ENCODE measurements at places on chromosomes 7 and 10.

DNA sequence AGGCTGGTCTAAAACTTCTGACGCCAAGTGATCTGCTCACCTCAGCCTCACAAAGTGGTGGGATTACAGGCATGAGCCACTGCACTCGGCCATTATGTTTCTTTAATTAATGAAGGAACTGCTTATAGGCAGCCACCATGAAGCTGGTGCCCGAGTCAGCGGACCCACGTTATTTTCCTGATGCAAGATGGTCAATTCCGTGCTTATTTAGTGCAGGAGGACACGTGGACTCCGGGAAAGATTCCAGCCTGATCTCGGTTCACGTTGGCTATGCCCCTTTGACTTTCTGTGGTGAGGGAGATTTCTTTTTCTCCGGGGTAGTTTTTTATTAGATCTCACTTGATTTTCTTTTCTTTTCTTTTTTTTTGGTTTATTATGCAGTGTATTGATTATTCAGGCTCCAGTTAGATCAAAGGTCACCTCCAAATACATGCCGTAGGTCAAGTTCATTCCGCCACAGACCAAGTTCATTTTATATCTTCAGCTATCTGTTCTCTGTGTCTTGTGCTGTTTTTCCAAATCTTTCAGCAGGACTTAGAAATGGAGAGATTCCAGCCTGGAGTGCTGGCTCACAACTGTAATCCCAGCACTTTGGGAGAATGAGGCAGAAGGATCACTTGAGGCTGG lies 8.3 kb downstream of the CAMK1D start:
- DNase-seq: no peak

GRCh38 chr10:77685432-77685831 lies 47.8 kb upstream of the KCNMA1 start:
- DNase-seq: no peak

DNA sequence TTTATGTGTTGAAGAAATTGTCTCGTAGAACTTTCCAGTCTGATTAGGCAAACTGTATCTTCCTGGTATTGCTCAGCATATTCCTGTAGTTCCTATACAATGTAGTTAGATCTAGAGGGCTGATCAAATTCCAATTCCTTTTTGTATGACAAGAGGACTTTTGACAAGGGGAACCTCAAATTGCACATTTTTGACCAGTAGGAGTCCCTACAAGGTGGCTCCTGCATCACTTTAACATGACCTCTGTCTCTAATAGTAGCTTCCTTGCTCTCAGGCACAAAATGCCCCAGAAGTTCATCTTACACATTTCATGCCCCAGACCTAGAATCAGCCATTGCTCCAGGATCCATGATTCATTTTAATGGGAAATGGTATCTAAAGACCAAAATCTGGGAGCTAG lies 18.7 kb downstream of the HERPUD2 start:
- no peak for DNase-seq

DNA sequence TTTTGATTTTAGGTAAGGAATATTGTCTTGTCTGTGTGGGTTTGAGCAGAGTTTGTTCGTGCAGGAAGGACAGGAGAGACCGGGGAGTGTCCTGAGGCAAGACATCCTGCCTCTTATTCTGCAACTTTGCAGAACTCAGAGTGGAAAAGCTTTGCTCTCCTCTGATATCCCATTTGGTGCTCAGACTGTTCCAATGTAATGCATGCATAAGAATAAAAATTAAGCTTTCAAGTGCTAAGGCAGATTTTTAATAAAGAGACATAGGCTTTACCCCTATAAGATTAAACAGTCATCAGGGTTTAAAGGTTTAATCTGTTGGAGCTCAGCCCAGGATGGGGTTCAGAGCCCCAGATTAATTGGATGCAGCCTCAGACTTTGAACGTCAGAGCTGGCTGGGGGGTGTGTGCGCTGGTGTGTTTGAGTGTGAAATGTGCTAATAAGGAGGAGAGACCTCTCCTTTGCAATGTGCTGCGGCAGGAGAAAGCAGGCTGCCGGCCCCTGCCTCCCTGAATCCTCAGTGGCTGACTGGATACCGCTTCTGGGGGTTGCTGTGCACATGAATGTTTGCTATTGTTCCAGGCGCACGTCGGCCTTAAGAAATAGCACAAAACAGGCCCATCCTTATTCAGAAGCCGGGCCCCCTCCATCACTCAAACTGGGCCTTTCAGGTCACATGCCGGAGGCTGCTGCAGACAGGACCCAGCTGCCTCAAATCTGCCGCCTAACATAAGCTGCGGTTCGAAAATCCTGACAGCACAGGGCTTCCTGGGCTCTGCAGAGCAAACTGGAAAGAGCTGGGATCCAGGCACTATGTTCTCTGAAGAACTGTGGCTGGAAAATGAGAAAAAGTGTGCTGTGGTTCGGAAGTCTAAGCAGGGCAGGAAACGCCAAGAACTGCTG lies 84.1 kb upstream of the PRR15 start:
- DNase-seq: no peak

- no peak for DNase-seq
These were observed 208.1 kb upstream of the PLXNA4 start for GRCh38 chr7:132784406-132784805.

DNA sequence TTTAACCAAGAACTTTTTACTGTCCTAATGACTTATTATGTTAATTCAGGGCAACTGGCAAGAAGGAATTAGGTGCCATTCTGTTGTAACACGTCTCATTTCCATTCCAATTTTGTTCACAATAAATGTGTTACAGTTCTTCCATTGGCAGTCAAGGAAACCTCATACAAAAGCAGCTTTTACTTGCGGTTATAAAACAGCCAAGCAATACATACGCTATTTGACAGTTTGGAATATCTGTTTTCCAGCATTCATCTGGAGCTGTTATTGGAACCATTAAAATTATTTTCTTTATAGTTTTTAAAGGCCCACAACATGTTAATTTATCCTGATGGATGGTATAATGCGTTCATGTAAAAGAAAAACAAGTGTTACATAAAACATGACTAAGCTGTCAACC lies 33.3 kb downstream of the MTERF1 start:
- DNase-seq: no peak

GRCh38 chr7:105876964-105877601 lies 684 bp upstream of the ATXN7L1 start:
- no peak for DNase-seq

- DNase-seq: no peak
These were observed 34.2 kb downstream of the TACR2 start for GRCh38 chr10:69382382-69383117.

GRCh38 chr10:12902135-12902572 lies 99.4 kb downstream of the CCDC3 start:
- DNase-seq: peak; percentile 60

GRCh38 chr7:1861799-1862458 lies 191.9 kb downstream of the ELFN1 start:
- no peak for DNase-seq

DNA sequence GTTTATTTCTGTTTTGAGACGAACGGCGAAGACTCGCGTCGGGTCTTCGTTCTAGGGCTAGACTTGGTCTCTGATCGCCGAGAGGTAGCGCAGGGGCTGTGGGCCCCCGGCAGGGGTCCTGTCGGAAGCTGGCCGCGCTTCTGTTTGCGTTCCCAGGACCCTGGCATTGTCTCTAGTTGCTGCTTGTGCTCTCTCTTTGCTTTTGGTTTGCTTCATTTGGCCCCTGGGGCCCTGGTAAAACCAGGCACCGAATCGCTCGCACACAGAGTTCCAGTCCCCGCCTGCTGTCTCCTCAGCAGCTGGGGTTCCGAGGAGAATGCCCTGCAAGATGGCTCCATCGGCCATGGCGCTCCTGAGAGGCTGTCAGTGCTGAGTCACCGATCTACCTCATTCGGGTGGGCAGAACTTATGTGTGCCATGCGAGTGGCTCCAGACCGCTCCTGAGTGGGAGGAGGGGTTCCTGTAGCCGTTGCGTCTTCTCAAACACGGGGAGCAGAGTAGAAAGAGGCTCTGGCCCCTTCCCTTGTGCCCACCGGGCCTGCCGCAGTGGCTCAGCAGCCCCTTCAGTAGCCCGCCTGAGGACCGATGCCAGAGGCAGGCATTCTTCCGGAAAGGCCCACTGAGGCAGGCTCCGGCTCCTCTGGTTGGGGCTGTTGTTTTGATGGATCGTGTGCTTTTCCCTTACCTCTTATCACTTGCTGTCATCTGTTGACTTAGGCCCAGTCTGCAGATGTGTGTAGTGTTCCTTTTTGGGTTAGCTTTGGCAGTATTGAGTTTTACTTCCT lies 826 bp downstream of the CHPF2 start:
- DNase-seq: peak; percentile 85

- peak; percentile 11 for DNase-seq
These were observed 68.9 kb upstream of the ZNF33B start for GRCh38 chr10:42707234-42707633.

DNA sequence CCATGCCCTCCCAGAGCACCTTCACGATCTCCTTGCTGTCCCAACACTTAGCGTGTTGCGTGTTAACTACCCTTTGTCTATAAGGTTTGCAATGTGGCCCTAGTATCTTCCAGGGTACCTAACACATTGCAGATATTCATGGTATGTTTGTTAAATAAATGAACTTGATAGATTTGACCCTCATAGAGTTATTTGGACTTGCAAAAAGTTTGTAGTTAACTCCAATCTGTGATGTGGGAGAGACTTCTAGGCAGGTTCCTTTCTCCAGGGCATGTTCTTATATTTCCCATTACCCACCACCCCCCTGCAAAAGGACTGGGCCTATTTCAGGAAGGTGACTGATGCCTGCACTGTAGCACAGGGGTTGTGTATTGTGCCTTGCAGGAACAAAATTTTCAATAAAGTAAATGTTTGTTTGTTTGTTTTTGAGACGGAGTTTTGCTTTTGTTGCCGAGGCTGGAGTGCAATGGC lies 612 bp downstream of the HILPDA start:
- no peak for DNase-seq

- DNase-seq: no peak
These were observed 6.4 kb downstream of the ETV1 start for GRCh38 chr7:13982940-13983677.

- peak; percentile 39 for DNase-seq
These were observed 10.6 kb upstream of the BPGM start for GRCh38 chr7:134636008-134636449.

DNA sequence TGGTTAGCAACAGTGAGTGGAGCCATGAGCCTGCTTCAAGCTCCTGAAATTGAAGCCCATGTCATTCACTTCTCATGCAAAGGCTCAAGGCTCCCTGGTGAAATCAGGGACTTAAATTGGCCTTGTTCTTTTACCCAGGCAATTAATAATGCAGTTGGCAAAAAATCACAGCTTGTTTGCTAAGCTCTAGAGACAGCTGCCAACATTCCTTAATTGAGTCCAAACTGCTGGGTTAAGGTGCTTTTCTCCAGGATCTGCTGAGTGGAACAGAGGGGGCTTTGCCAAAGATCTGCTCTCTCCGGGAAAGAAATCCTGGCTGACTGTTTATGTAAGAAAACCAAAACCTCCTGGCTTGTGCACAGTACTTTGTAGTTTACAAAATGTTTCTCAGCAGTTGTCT lies 257.6 kb upstream of the GHITM start:
- DNase-seq: no peak

- DNase-seq: no peak
These were observed 350.0 kb downstream of the PLXNA4 start for GRCh38 chr7:132226046-132226956.

DNA sequence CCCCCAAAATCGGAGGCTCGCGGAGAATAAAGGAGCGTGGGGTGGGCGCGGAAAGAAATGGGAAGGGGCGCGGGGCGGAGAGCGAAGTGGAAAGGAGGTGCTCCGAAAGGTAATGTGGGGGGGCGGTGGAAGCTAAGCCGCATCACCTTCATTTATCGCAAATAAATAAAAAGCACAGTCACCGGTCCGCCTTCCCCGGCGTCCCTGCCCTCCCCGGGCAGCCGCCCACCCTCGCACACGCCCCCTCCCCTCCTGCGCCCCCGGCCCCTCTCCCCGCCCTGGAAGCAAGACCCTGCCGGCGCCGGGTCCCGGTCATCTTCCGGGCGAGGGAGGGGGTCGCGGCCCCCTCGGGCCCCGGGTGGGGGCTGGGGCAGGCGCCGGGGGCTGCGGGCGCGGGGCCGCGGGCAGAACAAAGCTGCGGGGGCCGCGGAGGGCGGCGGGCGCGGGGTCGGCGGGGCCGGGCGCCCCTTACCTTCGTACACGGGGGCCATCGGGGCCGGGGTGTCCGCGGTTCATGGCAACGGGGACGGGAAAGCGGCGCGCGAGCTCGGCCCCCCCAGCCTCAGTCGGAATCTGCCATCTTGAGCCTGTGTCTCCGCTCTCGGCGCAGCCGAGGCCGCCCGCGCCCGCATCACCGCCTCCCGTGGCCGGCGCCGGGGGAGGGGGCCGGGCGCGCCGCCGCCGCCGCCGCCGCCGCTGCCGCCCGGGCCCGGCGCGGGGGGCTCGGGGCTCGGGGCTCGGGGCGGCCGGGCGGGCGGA lies 486 bp downstream of the HIPK2 start:
- no peak for DNase-seq

DNA sequence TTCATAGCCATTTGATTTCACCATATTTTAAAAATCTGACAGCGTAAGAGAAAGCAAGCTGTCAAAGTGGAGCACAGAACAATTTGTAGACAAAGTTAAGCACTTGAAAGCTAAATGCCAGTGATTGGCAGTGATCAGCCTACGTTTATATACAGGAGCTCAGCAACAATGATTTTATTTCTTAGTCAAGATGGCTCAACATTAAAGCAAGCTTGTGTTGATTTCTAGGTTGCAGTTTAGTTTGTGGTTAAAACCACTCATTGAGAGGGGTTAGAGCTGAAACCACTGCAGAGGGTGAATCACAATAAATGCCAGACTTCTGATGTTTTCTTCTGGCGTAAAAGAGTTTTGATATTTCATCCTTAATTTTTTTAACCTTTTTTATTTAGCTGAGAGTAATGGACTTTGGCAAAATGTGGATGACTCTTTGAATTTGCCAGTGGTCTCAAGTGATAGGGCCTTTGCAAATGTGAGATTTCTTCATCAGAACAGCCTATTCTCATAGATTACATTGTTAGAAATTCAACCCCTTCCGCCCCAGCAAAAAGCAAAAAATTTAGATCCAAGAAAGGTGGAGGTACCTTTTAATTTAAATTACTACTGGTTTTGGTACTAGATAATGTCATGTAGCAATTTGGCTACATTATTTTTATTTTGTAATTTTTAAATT lies 73.8 kb downstream of the SHOC2 start:
- no peak for DNase-seq

DNA sequence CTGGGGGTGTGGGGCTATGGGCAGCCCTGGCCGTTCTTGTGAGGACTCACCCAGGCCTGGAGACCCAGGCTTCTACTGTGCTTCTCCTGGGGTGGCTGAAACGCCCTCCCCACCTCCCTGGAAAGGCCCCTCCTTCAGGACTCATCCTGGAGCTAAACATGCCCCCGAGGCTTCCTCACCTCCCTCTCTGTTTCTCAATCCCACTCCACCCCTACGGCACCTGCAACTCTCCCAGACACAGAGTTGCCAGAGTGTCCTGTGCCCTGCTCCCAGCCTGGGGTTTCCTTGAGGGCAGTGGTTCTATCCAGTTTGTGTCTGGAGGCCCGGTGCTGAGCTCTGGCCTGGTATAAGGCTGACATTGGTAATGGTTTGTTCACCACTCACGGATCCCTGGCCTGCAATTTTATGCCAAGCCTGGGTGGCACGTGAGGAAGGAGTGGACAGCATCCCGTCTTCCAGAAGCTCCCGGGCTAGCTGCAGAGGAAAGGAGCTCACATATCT lies 68.0 kb downstream of the GRID1 start:
- DNase-seq: no peak

Data from hematopoietic multipotent progenitor cell treated with erythropoietin and hydrocortisone succinate and interleukin-3 and kit ligand, for 8 days (in vitro differentiated cells).